ENCODE measurements at places on chromosomes 7 and 10.

DNA sequence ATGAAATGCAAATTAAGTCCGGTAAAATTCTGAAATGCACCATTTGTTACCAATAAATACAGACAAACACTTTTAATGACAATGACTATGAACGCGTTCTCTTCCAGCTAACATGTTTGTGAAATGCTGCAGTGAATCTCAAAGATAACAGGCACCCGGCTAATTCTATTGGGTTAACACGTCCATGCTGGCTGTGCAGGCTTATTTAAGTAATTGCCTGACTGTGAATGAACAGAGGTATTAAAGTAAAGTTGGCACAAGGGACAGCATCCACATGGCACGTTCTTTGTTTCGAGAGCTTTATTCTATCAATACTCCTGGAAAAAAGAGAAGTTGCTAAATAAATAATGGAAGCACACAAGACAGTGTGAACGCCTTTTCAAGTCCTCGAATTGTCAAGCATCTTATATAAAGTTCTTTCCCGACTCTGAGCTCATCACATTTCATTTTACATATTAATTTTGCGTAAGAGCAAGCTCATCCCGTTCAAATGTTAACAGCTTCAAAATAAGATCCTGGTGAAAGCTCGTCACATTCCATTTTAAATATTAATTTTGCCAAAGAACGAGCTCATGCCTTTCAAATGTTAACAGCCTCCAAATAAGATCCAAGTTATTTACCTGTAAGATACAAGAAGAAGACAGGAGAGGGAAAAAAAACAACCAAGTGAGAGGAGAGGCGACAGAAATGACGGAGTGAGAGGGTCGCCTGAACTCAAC is 111.3 kb upstream of the RHEB start:
- DNase-seq: no peak

DNA sequence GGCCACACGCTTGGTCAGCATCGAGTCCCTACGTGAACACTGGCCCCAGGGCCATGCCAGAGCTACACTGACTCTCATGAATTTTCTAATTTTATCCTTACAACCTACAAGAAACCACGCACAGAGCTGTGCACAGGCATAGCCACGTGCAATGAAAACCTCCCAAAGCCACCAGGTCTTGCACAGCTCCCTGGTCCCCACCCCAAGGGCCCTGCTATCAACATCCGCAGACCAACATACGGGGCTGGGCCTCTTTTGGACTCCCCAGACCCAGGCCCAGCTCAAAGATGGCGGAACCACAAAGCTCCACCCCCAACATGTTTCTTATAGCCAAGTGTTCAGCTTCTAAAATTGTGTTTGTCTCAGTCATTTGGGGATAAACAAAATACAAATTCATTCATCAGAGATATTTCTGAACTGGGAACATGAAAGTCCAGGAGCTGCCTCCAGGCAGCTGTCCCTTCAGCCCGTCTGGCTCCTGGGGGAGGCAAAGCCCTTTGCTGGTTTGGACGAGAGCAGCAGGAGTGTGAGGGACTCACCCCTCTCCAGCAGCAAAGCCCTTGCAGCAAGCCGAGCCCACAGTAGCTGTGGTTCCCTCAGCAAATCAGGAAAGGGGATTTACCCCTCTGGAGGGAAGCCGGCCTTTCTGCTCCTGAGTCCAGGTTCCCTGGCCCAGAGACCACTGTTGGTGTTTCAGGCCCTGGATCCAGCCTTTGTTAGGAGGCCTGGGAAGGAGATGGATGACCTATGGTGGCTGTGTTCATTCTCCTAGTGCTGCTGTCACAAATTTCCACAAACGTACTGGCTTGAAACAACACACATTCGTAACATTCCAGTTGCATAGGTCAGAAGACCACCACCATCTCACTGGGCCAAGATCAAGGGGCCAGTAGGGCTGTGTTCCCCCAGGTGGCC is 75.1 kb downstream of the OAT start:
- DNase-seq: peak; percentile 16

DNA sequence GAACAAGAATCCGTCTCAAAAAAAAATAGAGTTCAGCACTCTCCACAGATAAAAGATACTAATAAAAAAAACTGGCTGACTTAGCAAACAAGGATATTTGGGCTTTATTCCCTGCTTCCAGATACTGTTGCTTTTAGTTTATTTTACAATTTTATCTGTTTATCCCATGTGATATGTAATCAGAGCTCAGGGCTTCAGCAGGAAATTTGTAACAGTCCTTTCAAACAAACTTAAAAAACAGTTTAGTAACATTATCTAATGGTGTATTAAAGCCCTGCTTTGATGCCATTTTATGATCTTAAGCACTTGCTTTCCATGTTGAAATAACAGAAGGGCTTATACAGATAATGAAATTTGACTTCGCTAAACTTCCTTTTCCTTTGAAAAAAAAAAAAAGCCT is 28.1 kb downstream of the DCLRE1A start:
- no peak for DNase-seq

DNA sequence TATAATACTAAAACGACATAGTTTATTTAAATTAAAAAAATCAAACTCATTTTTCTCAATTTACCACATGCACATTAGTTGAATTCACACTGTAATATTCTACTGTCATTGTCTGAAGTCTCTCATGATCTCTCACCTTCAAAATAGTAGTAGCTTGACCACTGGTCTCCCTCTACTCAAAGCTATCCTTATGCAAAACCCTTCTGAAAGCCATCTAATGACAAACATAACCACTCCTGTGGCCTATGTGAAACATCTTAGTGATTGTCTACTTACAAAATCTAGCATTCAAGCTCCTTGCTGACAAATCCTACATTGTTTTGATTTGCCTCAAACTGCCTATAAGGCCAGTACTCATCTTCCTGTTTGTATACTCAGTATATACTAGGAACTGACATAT is 606.0 kb upstream of the GHITM start:
- no peak for DNase-seq

GRCh38 chr10:29555746-29556481 is 78.9 kb downstream of the SVIL start:
- DNase-seq: no peak

DNA sequence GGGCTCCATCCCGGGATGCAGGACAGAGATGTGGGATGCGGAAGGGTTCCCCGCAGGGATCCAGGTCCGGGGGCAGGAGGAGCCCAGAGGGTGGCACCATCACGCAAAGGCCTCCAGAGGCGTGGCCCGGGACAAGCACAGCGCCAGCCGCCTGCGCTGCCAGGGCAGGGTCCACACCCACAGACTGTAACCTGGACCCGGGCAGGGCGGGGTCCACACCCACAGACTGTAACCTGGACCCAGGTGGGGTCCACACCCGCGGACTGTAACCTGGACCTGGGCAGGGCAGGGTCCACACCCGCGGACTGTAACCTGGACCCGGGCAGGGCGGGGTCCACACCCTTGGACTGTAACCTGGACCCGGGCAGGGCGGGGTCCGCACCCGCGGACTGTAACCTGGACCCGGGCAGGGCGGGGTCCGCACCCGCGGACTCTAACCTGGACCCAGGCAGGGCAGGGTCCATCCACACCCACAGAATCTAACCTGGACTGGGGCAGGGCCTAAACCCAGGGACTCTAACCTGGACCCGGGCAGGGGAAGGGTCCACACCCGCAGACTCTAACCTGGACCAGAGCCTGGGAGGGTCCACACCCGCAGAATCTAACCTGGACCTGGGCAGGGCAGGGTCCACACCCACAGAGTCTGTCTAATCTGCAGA is 37.5 kb upstream of the SUN1 start:
- no peak for DNase-seq

- DNase-seq: no peak
Measured at GRCh38 chr7:28580665-28581064, 168.3 kb downstream of the CREB5 start.

DNA sequence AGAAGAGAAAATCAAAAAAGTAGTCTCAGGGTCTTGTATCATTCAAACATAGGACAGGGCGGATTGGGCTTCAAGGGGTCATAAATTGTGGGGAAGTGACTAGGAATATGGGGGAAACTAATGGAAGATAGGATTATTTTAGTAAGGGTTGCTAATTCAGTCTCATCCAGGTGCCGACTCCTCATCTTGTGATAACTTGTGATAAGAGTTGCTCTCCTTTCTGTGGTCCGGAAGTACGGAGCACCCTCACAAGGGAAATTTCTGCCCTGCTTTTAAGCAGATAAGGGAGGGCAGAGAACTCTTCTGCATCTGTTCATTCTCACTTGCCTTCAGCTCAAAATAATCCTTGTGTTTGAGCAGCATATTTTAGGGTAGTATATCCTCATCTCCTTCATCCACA is 436.4 kb upstream of the LRGUK start:
- DNase-seq: no peak

DNA sequence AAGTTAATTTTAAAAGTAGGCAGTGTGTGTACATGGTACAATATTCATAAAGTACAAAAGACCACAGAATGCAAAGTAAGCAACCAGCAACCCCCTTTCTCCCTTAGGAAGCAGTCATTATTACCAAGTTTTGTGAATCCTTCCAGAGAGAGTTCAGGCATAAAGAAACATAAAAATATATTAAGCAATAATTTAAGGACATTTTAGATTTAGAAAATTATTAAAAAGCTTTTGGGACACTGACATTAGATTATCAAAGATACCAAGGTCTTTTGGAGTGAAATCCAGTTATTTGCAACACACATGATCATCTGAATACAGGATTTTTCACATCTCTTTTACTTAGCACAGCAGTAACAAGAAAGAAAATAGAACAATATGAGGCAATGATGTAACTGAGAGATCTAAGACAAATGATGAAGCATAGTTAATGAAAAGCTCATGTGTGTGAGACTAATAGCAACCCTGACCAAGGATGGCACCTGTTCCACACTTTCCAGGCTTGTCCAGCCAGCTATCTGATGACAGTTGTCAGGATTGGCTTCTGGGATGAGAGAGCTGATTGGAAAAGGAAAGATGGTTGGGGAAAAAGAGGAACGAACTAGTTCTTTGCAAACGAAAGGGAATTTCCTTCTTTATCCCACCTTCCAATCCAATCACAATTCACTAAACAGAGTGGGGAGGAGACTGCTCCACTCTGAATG is 115.5 kb upstream of the LAMB4 start:
- DNase-seq: no peak

DNA sequence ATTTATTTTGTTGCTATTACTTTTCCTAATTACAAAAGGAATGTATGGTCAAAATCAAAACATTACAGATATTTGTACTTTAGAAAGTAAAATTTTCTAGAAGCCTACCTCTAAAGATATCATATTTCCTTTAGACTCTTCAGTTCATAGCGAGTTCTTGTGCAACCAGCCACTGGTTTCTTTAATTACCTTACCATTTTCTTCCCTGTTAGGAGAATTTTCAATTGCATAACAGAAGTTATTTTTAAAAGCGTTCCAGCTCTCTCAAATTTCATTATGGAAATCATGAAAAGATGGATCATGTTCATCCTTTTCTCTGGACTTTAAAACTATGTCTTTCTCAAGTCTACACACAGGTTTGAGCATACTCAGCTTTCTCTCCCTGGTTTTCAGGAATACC is 5.0 kb upstream of the TRUB1 start:
- no peak for DNase-seq

GRCh38 chr7:91660734-91661356 is 219.7 kb downstream of the MTERF1 start:
- no peak for DNase-seq

DNA sequence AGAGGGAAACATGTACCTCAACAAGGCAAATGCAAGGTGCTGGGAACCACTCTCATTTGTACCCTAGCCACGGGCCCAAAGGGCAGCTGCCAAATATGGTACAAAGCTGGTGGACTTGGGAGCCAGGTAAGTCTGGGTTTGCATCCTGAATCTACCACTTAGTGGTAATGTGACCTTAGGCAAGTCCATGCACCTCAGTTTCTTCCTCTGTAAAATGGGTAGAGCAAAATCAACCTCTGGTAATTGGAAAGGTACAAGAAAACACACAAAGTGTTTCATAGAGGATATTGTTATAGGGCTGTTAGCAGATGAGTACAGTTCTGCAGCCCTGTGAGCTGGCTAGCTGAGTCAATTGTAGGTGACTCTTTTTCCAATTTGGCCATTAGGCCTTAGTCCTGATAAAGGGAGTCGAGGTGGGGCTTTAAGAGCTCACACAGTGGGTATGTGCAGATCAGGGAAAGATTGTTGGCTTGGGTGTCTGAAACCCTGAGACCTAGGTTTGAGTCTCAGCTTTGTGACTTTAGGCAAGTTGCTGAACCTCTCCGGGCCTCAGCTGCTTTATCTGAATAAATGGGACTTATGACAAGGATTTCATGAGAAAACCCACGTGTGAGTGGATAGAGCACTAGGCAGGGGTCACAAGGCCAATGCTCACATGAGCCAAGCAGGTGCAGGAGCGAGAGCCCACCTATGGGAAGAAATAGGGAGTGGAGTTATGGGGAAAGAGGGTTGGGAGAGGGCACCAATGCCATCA is 121.3 kb upstream of the GDF10 start:
- DNase-seq: no peak

DNA sequence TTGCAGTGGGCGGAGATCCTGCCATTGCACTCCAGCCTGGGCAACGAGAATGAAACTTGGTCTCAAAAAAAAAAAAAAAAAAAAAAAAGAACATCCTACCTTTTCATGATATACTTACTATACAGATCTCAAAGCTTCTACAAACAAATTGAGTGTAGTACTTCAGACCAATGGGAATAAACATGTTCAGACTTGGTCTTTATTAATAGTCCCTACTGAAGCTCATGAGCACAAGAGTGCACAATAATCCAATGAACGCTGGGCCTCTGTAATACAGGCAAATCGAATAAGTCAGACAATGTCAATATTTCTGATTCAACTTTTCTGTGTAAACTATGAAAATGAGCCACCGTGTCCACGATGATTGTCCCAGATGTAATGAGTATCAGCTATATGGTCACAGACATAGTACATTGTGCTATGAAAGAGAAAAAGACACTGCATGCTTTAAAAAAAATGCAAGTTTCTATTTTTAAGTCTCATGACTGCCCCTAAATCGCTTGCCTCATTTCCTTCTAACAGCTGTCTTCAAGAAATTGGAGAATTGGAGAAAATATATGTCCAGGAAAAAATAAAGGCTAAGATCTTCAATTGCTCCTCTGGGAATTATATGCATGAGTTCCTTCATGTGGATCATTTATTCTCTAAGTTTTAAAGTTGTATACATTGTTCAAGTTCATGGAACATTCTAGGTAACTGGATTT is 64.0 kb upstream of the CTTNBP2 start:
- no peak for DNase-seq

DNA sequence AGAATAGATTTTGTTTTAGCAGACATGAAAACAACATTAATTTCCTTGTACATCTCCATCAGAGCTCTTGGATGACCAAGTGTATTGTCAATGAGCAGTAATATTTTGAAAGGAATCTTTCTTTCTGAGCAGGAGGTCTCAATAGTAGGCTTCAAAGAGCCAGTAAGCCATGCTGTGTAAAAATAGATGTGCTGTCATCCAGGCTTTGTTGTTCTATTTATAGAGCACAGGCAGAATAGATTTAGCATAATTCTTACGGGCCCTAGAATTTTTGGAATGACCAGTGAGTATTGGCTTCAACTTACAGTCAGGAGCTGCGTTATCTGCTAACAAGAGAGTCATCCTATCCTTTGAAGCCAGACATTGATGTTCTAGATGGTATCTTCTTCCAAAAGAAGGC is 19.0 kb downstream of the MINPP1 start:
- no peak for DNase-seq

- DNase-seq: peak; percentile 35
Measured at GRCh38 chr7:155007947-155008346, 5.0 kb upstream of the PAXIP1 start.
